ENCODE measurements at places on chromosomes 16 and 17.
A peak's percentile ranks its signal among the peaks of the same experiment; 100 is the strongest.

- DNase-seq, result peak; percentile 78
Measured at GRCh38 chr17:2691069-2691871, 20.3 kb downstream of the CLUH start.

DNA sequence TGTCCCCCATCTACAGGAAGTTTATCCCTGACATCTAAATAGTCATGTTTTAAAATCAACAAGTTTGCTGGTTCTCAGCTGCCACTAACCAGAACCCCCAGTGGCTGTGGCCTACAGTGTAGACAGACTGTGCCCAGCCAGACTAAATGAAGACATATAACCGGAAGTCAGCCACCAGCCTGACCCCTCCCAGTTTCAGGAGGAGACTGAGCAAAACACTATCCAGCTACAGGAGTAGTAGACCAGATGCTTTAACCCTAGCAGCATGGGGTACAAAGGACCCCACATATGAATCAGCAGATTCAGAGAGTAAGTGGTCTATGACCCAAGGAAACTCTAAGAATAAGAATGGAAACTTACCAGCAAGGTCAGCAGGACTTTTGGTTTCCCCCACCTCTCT, 83.4 kb downstream of the HIC1 start:
- no peak for DNase-seq

- DNase-seq, result no peak
Measured at GRCh38 chr16:11707679-11708197, 34.9 kb downstream of the TXNDC11 start.

DNA sequence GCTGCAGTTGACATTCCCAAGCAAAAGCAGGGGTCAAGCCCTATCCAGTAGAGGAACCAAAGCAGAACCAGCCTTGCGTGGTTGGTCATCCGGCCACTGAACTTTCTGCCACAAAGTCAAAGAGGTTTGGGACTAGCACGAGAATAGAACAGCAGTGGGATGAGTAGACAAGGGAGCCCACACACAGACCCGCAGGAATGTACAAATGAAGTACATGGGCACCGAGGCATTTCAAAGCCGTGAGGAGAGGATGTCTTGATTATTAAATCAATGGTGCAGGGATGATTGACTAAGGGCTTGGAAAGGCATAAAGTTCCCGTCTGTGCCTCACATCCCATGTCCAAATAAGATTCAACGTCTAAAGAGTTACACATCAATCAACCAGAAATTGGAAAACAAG, 81.8 kb upstream of the TBC1D3K start:
- DNase-seq, result no peak

All from posterior cingulate gyrus (tissue), 11 donors.